ENCODE measurements at places on chromosomes 5 and 9. TPM values are rescaled to one million over a fixed set of nuclear protein-coding genes. Genes with fewer than 3 reads are reported as not detected.

The NUDCD2 gene
- 7.3 TPM for total RNA-seq

The GRM6 gene
- not detected for total RNA-seq

The CCDC183 gene
- total RNA-seq = 0.42 TPM

The KIAA1191 gene
- total RNA-seq = 86.1 TPM

The ZNF169 gene
- total RNA-seq = 1.1 TPM

The PDLIM4 gene
- 61.7 TPM for total RNA-seq

The PCDHB13 gene
- total RNA-seq = 0.14 TPM

The C5orf63 gene
- total RNA-seq = 1.1 TPM

The FAM78A gene
- total RNA-seq = 0.37 TPM

The NMUR2 gene
- not detected for total RNA-seq

The GLDC gene
- total RNA-seq = 1.7 TPM

The BRINP1 gene
- total RNA-seq = not detected

The SPRY4 gene
- 12.7 TPM for total RNA-seq

The IFNA21 gene
- total RNA-seq = not detected

The LMNB1 gene
- total RNA-seq = 85.3 TPM

The GLRA1 gene
- not detected for total RNA-seq

The COL23A1 gene
- 0.35 TPM for total RNA-seq

The TUSC1 gene
- 20.3 TPM for total RNA-seq

The GZMA gene
- not detected for total RNA-seq

The C5orf46 gene
- total RNA-seq = not detected

The PDE8B gene
- total RNA-seq = not detected

The SH3TC2 gene
- total RNA-seq = 7.3 TPM

The ORM2 gene
- total RNA-seq = not detected

The DNAH5 gene
- total RNA-seq = 0.42 TPM

The UNC13B gene
- 14.9 TPM for total RNA-seq

The PCDHA12 gene
- not detected for total RNA-seq

The RBM27 gene
- 11.6 TPM for total RNA-seq

The IFNA2 gene
- total RNA-seq = not detected

The PCDHGA12 gene
- 4.7 TPM for total RNA-seq

The ACOT12 gene
- not detected for total RNA-seq

The HAPLN1 gene
- total RNA-seq = not detected

The C9orf152 gene
- 0.07 TPM for total RNA-seq

The OR1K1 gene
- not detected for total RNA-seq

The FAM221B gene
- total RNA-seq = not detected

The ADGRV1 gene
- 0.49 TPM for total RNA-seq

The BTNL8 gene
- not detected for total RNA-seq

The GNG10 gene
- total RNA-seq = 66.0 TPM

The MYO10 gene
- 36.7 TPM for total RNA-seq

The CDKN2B gene
- 64.8 TPM for total RNA-seq

The NEURL1B gene
- total RNA-seq = 4.6 TPM

The C9orf153 gene
- total RNA-seq = not detected

The SPATA31A3 gene
- not detected for total RNA-seq

The NKD2 gene
- total RNA-seq = 0.09 TPM

The BTNL9 gene
- not detected for total RNA-seq

The GRXCR2 gene
- not detected for total RNA-seq

The FLT4 gene
- total RNA-seq = not detected

The TMEM232 gene
- 0.19 TPM for total RNA-seq
